Stimulated activated CD4-positive, alpha-beta T cell treated with anti-CD3 and anti-CD28 coated beads, TNF-alpha, amount 100 ng/mL, for 24 hours (primary cell): ENCODE measurements at places on chromosomes 6 and 20.

DNA sequence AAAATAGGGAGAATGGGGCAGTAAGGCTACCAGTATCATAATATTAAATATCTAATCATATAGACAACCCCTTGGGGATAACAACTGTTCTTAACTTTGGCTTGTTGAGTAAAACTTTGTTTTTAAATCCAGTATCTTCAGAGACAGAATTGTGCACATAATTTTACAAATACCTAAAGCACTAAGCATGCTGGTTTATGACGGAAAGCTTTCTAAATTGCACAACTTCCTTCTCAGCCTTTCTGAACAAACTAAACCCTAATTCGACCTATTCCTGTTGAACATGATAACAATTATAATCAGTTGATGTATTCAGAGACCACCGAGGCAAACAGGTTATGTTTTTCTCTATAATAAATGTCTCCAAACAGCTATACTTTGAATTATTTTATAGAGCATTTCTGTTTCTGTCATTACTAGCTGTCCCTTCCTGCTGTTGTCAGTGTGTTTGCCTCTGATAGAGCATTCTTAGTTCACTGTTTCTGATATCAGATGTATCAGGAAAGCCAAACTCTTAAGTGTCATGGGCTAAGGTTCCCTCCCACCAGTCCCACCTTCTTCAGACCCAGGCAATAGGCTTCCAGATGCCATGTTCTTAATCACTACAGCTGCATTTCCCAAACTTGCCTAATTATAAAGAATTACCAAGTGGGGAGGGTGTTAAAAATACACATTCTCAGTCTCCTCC lies 8.7 kb downstream of the ZHX3 start:
- DNase-seq, result no peak

GRCh38 chr20:63980806-63981728 lies at the start of gene PRPF6:
PRPF6 (plus strand) TSS chr20:63981132; CDS start chr20:63981246, 114 bp downstream.
- peak; percentile 90 for DNase-seq

DNA sequence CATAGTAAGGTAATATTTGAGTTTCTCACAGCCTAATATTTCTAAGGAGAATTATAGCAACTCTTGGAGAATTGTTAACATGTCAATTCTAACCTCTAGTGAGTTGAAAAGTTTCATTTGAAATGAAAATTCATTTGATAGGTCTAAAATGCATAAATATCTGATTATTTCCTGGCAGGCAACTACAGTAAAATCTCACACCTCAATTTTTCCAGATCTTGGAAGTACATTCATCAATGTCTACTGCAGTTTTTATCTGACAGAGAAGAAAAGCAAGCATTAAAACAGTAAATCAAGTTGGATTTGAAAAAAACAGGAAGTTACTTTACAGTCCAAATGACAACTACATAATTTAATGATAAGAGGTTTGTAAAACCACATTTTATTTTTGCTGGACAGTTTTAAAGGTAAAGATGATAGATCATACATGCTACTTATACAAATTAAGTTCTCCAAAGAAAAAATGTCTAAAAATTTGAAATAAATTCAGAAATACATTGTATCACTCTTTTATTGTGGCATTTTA lies 631.3 kb downstream of the EYS start:
- DNase-seq, result no peak

DNA sequence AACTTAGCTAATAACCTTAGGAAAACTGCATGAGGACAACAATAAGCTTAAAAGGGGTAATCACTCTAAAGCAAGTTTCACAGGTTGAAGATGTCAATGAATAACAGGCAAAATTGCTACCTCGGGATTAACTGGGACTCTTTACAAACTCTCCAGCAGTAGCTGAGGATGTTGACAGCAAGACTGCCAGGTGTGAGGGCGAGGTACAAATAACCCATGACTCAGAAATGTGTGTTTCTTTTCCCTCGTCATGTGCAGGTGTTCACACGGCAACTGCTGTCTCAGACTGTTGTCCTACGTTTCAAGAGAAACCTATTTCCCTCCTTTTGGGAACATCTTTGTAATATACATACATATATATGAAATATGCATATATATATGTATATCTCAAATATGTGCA lies 15.9 kb downstream of the BCAS1 start:
- DNase-seq, result no peak

- DNase-seq, result no peak
Observed at GRCh38 chr20:32355417-32355841, 2.7 kb upstream of the ASXL1 start.

DNA sequence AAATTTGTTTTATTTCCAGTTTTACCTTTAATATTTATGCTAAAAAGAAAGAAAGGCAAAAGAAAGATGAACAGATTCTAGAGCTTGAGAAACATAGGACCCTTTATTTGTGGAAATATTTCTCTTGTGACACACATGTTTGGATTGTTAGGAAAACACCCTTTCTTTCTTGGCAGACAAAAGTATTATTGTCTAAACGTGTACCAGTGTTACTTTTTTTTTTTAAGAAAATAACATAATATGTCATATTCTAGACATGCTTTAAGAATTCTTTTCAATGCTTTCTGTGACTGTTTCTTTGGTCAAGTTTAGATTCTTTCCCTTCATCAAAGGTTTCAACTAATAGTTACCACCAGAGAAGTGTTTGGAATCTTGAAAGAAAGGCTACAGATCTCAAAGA lies 183.4 kb upstream of the CNR1 start:
- no peak for DNase-seq

DNA sequence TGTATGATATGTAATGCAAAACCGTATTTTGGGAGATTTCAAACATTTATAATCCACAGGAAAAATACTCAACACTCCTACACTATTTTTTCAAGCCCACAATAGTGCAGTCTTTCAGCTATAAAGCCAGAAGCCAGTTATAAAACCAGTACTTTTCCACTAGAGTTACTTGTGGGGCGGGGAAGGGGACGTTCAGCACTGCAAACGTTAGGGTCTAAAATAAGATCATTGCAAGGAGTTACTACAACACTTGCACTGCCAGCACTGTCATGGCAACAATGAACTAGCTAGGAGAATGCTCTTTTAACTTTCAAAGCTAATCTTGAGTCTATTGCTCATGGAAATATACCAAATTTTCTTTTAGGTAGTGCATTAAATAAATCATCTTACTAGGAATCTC lies 14.7 kb downstream of the SESN1 start:
- DNase-seq, result no peak

DNA sequence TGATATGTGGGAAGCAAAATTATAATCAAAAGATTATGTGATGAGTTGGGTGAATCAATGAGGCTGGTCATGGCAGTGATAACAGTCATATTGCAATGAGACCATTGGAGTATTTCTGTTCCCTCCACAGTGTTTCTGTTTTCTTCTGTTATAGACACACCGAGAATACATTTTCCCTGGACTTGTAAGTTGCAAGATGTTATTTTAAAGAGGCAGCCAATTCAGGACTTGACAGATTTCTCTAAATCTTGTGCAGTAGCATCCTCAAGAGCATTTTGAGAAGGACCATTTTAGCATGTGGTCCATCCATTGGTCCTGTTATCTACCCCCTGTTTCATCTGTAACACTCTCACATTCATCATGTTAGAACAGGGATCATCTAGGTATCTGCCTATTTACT lies 55.6 kb downstream of the NKAIN2 start:
- DNase-seq, result no peak

DNA sequence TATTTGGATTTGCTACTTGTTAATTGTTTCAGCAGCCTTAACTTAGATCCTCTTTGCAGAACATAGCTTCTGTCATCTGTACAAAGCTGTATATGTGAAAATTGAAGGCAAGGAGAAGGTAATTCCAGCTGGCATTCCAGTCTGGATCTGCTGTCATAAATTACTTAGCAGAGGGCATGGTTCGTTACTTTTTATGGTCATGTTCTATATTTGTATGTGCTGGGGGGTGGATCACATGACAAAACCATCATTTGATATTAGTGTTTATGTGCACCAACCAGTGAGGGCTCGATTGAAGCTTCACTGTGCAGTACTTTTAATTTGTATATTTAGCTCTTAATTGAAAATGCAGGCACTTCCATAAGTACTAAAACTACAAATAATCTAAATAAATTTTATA lies 80.2 kb downstream of the CAP2 start:
- no peak for DNase-seq

DNA sequence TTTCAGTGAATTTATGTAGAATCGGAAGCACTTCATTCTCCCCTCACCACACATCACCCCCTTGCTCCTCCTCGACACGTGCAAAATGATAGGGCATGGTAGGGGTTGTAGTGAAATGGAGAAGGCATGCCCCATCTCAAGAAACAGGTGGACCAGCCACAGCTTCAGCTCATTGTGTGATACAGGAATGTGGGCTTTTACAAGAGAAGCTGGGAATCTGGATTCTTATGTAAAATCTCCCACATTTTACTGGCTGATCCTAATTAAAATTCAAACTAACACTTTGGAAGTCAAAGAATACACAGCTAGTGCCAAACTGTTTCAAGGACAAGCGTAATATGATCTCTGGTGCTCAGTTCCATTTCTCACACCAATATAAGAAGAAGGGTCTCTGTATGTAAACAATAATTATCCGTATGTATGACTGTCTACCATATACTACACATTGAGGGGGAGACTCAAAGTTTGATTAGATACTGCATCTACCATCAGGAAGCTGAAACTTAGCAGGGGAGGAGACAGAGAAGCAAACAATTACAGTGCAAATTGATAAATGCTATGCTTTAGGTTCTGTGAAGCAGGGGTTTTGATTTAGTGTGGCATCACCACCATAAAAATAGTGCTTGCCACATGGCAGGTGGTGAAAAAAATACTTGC lies 24.3 kb upstream of the KIAA0408 start:
- no peak for DNase-seq

GRCh38 chr6:36961441-36962435 lies 7.2 kb downstream of the PI16 start:
- no peak for DNase-seq

DNA sequence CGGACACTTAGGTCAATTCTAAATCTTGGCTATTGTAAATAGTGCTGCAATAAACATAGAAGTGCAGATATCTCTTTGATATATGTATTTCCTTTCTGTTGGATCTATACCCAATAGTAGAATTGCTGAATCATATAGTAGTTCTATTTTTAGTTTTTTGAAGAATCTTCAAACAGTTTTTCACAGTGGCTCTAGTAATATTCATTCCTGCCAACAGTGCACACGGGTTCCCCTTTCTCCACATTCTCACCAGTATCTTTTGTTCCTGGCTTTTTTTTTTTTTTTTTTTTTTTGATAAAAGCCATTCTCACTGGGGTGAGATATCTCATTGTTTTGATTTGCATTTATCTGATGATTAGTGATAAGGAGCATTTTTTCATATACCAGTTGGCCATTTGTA lies 1.8 kb upstream of the FBXL4 start:
- no peak for DNase-seq

GRCh38 chr20:60851826-60852704 lies 400.0 kb upstream of the CDH4 start:
- DNase-seq, result no peak

- DNase-seq, result peak; percentile 21
Observed at GRCh38 chr20:1357921-1358671, 29.2 kb upstream of the SDCBP2 start.

DNA sequence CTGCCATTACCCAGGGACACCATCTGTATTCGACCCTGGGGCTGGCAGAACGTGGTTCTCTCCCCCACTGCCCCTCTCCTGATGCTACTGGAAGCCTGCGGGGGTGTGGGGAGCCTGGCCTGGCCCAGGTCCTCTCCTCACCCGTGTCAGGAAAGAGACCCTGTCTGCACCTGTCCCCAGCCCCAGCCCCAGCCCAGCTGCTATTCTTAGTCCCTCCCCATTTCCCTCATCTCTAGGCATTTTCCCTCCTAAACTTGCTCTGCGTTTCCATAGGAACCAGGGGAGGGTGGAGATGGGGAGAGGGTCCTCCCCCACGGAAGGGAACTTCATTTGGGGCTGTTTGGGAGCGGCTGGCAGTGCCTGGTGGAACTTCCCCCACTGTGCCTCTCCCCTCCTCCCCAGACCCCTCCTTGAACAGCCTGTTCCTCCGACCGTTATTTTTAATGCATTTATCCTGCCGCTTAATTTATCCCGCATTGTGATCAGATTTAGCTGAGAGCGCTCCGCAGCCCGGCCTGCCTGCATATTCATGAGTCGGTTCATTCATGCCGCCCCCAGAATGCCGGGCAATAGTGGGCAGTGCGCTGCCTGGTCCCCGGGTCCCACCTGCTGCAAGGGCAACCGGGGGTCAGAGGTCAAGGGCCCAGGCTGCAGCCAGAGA lies 31.8 kb upstream of the DLGAP4 start:
- DNase-seq, result no peak

DNA sequence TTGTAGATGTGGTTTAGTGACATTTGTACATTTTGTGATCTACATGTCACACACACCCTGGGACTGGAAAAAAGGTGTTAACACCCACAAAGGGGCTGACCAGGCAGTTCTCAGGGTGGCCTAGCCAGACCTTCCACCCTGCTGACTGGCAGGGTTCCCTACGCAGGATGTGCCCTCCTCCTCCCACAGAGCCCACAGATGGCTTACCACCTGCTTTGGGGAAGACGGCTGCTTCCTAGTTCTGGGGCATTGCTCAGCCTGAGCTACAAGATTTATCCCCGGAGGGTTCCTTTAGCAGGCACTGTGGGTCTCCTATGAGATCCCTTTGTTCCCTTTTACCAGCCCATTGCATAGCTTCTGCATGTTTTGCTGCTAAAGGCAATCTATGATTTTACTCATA lies 35.1 kb downstream of the SNAP25 start:
- DNase-seq, result no peak

- no peak for DNase-seq
Observed at GRCh38 chr20:20641783-20642182, 70.7 kb downstream of the RALGAPA2 start.

DNA sequence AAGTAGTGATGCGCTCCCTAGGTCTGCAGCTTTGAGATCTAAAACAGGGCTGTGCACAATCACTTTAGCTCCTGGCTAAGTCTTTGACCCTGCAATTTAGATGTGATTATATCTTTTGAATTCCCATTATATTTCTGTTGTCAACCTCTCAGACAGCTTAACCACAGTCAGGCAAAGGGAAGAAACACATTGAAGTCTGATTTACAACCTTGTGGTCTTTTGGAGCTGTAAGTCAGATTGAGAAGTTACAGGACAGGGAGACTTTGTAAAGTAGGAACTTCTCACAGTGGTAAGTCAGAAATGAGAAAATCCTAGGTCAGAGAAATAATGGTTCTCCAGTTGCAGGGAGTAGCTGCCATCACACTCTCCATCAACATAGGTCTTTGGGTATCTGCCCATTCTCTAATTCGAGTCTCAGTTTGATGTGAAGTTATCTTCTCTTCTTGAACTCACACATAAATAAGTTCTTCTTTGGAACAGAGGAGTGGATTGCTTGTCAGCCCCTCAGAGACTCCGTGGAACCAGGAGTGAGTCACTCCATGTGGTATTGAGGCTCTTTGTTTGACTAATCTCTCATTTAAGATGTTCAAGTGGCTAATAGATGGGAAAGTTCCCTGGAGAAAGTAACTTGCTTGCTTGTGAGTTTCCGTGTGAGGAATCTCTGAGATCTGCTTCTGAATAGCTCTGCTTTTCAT lies 35.0 kb upstream of the SGK1 start:
- DNase-seq, result no peak
